ENCODE measurements at places on chromosomes 1 and 21. TPM values are rescaled to one million over a fixed set of nuclear protein-coding genes. Genes with fewer than 3 reads are reported as not detected.

FAM110D gene
- 0.31 TPM for total RNA-seq

ACOT11 gene
- total RNA-seq: 7.2 TPM

NTMT2 gene
- total RNA-seq: 0.63 TPM

PLEKHO1 gene
- total RNA-seq: 69.5 TPM

STMN1 gene
- 872 TPM for total RNA-seq

NUCKS1 gene
- 195 TPM for total RNA-seq

JUN gene
- 51.0 TPM for total RNA-seq

WNT4 gene
- 4.4 TPM for total RNA-seq

HES3 gene
- not detected for total RNA-seq

OR4F16 gene
- not detected for total RNA-seq

DPT gene
- total RNA-seq: not detected

WLS gene
- total RNA-seq: 45.4 TPM

NFASC gene
- 125 TPM for total RNA-seq

SSU72 gene
- total RNA-seq: 45.4 TPM

CLK2 gene
- total RNA-seq: 46.3 TPM

FCER1A gene
- total RNA-seq: not detected

CD247 gene
- total RNA-seq: 3.1 TPM

AADACL3 gene
- total RNA-seq: not detected

ALG14 gene
- 4.7 TPM for total RNA-seq

Data from parietal lobe (tissue), 2 donors.